ENCODE measurements at places on chromosomes 11 and 22. TPM values are rescaled to one million over a fixed set of nuclear protein-coding genes. Genes with fewer than 3 reads are reported as not detected.

- no peak for DNase-seq
Observed at GRCh38 chr22:45544588-45545170, 42.0 kb downstream of the FBLN1 start.

GRCh38 chr11:22130462-22131053, 62.3 kb upstream of the ANO5 start:
- no peak for DNase-seq

GRCh38 chr22:48389916-48390315, 1437.8 kb downstream of the BRD1 start:
- DNase-seq = peak; percentile 90

- no peak for DNase-seq
Observed at GRCh38 chr22:37176464-37177061, 11.5 kb downstream of the C1QTNF6 start.

GRCh38 chr22:23764899-23765881, 2.4 kb downstream of the C22orf15 start:
- DNase-seq = no peak

DNA sequence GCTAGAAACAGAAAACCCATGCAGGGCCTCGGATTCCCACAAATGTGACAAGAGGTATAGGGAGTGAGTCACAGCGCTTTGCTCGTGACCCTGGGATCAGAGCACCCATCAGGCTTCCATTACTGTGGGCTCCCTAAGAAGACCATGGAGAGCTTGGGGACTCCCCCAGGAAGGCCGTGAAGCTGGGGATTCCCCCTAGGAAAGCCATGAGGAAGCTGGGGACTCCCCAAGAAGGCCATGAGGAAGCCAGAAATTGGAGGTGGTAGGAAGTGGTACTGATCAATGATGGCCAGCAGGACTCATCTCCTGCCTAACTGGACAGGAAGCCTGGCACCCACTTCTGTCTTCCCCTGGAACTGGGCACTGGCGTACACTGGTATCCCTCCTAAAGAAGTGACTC, 10.1 kb upstream of the DCPS start:
- no peak for DNase-seq

DNA sequence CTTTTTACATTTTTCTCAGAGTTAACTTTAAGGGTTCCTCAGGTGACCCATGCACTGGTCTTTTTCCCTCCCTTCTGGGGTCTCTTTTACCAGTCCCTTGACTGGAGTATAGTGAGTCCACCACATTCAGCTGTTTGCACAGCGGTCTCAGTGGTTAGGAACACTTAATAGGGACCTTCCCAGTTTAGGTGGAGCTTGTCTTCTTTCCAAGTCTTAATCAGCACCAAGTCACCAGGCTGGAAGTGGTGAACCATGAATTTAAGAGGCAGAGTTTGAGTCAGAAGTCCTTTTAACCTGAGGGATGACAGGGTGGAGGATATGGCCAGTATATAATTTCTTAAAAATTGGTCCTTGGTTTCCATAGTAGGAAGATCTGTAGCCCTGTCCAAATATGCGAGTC, 349.7 kb upstream of the MPPED2 start:
- DNase-seq = peak; percentile 12

DNA sequence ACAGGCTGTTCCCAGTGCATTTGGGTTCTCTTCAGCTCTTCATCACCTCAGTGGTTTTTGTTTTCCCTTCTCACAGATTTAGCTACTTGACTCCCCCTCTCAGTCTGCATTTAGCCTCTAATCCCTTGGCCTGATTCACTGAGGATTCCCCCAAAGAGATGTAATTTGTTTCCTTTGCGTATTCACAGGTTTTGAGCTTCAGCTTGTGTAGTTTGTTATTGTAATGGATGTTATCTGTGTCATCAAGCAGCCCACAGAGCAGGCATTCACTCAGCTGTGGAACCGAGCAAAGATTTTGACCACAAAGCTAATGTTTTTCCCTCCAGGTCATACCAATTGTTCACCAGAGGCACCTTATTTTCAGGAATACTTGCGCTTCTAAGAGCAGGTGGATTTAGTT, 6.4 kb upstream of the ME3 start:
- DNase-seq = peak; percentile 76

- no peak for DNase-seq
Observed at GRCh38 chr11:12394601-12395000, 17.2 kb downstream of the PARVA start.

- DNase-seq = no peak
Observed at GRCh38 chr11:127506126-127506525, 505.6 kb upstream of the KIRREL3 start.

- DNase-seq = no peak
Observed at GRCh38 chr11:23097891-23098290, 237.6 kb upstream of the CCDC179 start.

GRCh38 chr11:111066846-111067245, 178.7 kb upstream of the POU2AF2 start:
- no peak for DNase-seq

DNA sequence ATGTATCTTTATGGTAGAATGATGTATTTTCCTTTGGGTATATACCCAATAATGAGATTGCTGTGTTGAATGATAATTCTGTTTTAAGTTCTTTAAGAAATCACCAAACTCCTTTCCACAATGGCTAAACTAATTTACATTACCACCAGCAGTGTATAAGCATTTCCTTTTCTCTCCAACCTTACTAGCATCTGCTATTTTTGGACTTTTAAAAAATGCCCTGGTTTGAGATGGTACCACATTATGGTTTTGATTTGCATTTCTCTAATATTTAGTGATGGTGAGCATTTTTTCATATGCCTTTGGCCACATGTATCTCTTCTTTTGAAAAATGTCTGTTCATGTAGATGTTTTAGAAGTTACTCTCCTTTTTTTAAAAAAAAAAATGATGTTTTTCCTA, 142.0 kb downstream of the METTL15 start:
- no peak for DNase-seq

DNA sequence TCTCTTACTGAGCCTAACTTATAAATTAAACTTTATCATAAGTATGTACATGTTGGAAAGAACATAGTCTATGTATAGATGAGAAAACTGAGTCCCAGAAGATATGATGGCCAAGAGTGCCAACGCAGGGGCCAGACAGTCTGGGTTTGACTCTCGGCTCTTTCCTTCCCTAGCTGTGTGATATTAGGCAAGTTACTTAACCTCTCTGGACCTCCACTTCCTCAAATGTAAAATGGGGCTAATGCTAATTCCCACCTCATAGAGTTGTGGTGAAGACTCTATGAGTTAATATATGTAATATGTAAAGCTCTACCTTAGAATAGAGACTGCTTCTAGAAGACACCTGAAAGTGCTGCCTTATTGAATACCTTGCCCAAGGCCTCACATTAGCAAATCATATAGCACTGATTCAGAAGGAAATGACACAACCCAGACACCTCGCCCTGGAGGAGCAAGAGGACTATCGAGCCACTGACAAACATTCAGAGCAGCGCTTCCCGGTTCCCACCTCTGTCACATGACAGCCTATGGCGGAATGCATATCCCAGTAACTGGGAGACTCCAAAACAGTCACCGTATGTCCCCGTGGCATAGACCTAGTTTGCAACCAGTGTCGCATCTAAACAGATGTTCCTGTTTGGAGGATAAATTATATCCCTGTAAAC, 11.3 kb upstream of the CCDC86 start:
- DNase-seq = no peak

DNA sequence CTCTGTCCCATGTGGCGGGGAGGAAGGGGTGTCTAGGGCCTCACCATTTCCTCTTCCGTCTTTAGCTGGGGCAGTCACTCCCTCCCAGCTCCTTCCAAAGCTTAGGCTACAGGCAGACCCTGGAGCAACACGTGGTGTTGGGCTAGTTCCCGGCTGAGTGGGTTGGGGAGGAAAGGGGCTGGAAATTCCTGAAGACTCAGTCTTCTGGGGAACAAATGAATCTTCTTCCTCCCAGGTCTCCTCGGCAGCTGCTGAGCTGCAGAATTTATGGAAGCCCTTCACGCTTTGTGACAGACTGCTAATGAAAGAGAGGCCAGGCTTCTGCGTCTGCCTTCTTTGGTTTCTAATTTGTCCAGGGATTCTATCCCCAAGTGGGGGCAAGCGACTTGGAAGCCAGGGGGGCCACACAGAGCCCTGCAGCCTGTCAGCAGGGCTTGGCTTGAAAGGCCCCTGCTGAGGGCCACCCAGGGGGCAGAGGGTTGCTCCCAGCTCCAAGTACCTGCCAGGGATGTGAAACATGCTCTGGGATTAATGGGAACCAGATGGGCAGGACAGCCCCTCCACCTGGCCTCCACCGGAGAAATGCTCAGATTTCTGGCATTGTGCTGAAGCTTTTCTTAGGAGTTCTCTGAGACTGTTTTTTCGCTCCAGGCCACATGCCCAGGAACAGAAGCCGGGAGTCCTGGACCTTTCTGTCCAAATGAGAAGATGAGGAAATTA, 123.1 kb downstream of the PKNOX2 start:
- DNase-seq = no peak

RIBC2 gene
- total RNA-seq = 5.3 TPM

ELFN2 gene
- 12.9 TPM for total RNA-seq

TSPAN4 gene
- total RNA-seq = 250 TPM

DCPS gene
- 12.3 TPM for total RNA-seq

RASL10A gene
- not detected for total RNA-seq

CBL gene
- 3.7 TPM for total RNA-seq
